ENCODE measurements at places on chromosomes 4 and X.

GRCh38 chr4:73777612-73778011 lies 37.2 kb downstream of the CXCL8 start:
- DNase-seq: no peak

DNA sequence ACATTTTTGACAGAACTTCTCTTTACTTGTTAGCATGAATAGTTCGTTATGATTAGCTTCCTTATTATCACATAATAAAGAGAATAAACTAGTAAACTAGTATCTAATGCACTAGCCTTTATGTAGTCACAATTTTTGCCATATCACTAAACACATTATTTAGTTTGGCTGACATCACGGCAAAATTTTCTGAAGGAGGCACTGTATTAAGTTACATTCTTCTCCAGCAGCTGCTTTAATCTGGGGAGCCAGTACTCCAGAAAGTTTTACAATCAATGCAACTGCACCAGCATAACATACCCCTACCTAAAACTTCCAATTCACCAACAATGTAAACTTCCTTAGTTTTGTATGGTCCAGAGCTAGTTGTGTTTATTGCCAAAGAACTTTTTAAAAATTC lies 87.8 kb downstream of the FIP1L1 start:
- DNase-seq: no peak

DNA sequence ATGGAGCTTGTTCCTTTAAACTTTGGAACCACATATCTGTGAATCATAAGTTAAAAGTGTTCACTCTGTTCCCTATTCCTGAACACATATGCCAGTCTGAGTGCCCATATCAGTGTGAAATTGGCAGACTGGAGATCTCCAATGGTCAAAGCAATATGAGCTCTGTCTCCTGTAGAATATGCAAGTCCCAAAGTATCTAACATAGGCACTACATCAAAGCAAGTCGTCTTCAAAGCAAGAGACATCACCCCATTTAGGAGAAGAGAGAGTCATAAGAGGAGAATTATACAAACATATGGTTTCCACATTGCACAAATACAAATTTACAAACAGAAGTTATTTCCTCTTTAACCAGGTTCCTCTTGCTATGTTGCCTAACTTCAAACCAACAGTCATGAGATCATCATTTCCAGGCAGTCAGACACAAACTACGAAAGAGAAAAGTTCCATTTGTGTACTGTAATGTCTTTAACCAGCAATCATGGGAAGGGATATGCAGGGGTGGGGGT lies 9.9 kb upstream of the GK start:
- no peak for DNase-seq

DNA sequence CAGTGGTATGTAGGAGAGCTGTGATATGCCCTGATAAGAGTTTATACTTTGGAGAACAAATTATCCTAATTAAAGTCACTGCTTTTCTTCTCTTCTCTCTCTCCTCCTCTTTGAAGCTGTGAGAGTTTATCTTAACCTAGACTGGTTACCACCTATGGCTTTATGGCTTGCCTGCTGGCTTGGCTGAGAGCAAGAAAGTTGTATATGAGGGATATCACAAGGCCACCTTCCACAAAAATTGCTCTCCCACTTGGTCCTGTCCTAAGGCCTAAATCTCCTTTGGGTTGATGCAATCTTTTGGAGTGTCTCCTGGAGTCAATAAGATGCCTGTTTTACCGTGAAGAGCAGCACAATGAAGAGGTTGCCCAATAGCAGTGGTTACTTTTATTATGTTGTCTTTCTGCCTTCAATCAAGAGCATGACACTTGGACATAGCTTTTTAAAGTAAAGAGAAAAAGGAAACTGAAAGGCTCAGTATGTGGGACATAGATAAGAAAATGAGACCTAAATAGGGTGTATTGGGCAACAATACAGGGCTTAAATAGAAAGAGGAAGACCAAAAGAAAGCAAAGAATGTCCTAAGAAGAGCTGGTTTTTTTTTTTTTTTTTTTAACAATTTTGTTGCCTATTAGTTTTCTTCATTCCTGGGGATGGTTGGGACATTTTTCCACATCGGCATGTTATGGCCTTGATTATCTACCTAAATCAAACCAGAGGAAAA lies 9.2 kb downstream of the GUCY1A1 start:
- no peak for DNase-seq

- no peak for DNase-seq
These were observed 730.8 kb upstream of the NDST4 start for GRCh38 chr4:115844180-115844579.

DNA sequence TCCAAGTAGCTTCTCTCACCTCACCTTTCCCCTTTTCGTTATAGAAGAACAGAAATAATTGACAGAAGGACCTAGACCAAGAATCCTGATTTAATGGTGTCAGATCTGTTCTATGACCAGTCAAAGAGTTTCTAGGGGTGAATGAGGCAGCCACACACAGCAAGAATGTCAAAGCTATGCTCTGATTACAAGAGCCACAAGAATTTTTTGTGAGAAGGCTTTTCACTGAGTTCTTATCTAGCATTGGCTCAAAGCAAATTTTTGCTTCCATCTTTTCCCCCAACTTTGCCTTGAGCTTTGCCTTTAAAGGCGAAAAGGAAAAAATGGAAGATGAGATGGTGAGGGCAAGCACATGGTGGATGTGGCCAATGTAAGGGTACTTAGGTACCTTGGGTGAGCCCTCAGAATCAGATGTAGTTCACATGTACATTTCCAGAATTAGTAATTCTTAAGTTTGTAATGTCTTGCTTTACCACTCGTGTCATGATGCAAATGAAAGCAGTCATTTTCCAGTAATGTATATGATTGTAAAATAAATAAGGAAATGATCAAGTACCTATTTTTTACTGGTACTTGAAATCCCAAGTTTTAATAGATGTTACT lies 23.5 kb downstream of the FMR1 start:
- no peak for DNase-seq

GRCh38 chr4:156443488-156443887 lies 489.8 kb upstream of the CTSO start:
- no peak for DNase-seq

DNA sequence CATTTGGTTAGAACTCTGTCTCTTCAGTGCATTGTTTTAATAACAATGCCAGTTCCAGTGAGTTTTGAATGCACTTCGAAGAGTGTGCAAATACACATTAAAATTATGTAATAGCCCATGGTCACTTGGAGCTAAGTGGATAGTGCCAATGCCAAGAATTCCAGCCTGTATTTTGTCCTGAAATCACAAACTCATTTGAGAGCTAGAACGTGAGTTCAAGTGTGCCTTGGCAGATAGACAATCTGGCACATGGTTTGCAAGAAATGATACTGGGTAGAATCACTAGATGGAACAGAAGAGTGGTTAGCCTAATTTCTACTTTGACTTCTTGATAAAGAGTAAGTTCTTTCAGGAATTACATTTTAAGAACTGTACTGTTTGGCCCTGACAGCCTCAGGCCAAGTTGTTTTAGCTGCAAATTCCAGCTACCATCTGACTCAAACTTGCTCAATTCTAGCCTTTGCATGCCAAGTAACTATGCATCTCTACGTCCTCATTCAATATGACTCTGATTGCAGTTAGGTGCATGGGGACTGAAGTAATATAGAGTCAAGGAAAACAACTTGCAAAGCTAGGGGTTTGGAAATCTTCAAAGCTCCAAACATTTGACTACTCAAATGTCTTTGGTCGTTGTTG lies 131.9 kb upstream of the SMIM31 start:
- DNase-seq: no peak

GRCh38 chrX:110218591-110218990 lies 99.3 kb downstream of the AMMECR1 start:
- DNase-seq: no peak

DNA sequence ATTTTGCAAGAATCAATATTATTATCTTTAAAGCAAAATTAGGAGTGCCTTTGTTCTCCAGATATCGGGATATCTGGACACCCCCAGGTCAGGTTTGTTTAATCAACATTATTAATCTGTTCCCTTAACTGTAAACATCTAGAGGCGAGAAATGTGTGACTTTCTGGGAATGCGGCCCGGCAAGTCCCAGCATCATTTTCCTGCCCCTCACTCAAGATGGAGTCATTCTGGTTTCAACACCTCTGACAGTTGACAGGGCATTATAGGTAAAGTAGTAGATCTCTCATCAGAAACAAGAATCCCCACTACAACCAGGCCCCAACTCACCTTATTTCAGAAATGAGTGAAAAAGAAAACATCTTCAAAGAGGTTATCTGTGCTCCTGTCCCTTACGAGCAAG lies 331.6 kb upstream of the ZFP42 start:
- no peak for DNase-seq

DNA sequence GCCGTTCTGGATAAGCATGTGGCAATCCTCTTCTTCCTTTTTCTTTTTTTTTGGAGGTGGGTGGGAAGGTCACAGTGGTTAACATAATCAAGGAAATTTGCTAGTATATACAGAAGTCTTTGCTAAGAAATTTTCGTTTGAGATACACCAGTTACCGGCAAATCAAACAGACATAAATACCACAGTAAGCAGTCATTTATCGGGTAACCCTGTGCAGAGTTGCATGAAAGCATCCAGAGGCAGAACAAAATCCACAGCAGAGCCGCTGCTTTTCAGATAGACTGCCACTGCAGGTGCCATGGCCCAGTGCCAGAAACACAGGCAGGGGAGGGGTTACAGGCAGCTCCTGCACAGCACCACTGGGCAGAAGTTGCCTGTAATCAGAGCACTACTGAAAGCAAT lies 179.1 kb upstream of the MAB21L2 start:
- no peak for DNase-seq

DNA sequence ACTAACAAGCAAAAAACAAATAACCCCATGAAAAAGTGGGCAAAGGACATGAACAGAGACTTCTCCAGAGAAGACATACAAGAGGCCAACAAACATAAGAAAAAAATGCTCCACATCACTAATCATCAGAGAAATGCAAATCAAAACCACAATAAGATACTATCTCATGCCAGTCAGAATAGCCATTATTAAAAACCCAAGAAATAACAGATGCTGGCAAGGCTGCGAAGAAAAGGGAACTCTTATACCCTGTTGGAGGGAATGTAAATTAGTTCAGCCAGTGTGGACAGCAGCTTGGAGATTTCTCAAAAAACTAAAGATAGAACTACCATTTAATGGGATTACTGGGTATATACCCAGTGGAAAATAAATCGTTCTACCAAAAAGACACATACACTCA lies 79.6 kb downstream of the MAPK10 start:
- DNase-seq: no peak

DNA sequence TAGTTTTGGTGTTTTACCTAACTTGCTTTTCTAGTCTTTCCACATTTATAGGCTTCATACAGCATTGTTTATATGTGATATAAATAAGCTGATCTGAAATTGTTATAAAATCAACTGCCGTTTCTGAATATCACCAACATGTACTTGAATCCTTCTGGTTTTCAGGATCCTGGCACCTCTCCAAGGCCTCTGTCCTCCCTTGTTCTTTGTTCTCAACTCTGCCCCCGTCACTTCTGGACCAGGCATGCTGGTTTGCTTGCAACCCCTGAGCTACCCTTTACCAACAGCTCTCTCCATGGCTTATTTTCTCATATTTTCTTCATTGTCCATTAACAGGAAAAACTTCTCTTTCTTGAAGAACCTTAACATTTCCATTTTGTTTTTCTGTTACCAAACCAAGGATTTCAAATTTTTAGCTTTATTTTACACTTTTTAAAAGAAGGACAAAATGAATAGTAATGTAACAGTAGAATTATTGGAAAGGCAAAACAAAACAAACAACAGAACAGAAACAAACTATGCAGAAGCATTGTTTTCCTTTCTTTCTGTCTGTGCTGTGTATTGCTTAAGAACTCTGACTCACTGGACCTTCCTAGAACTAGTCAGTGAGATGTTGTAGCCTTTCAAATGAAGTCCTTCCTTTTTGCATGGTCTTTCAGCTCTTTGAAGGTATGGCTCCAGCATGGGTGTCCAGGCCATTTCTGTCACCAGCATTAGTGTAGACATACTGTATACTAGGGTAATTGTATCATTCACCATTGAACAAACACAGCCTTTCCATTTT lies 44.8 kb downstream of the BANK1 start:
- no peak for DNase-seq

DNA sequence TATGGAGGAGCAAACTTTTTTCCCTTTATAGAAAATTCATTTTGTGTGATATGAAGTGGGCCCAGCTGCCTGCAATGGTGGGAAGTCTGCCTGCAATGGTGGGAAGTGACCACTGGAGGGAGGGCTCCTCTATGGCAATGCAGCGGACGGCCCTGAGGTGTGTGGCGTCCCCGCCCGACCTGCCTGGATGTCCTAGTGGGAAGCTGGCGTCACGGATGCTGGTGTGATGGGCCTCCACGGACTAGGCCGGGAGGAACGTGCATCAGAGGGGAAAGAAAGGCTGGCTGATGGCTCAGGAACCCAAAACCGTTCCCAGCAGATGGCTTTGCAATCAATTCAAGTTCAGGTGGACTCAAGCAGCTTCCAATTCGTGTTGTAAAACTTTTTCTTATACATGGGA lies 177.9 kb downstream of the AFAP1 start:
- DNase-seq: peak; percentile 18

DNA sequence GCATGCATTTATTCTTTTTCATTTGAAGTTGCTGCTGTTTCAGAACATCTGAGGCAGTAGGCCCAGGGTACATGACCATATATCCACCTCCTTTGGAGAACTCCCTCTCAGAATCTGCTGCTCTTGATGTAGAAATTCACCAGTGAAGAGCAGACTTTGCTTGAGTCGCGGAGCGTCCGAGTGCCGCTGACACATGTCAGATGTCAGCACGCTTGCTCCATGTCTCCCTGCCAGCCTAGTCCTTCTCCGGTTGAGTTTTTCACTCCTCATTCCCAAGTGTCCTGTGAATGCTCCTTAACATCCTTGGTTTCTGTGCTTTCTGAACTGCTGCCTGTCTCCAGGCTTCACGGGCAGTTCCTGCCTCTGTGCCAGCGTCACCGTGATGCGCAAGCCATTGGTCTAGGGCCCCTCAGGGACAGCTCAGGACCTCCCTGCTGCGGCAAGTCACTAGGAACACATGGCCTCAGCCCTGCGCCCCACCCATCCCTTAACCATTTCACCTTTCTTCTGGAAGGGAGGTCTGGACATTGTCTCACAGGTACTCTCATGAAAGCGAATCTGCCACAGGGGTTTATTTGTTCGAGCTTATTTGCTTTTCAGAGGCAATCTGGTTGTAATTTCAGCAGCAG lies 93.1 kb upstream of the RBPJ start:
- no peak for DNase-seq

DNA sequence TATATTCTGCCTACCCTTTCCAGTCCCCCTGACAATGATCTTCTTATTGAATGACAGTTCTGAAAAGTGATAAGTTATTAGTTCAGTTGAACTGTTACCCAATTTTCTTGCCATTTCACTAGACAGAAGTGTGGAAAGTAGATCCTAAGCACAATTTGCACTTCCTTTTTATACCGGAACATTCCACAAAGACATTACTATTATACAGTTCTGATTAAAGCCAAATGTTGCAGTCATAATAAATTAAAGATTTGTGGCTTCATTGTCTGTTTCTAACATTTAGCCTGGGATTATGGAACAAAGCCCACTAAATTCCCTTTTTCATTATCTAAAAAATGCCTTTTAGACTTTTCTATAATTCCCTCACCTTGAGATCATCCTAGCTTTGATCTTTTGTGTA lies 13.8 kb downstream of the SH3BGRL start:
- no peak for DNase-seq

- DNase-seq: no peak
These were observed 133.6 kb upstream of the S100G start for GRCh38 chrX:16516232-16516876.

- DNase-seq: no peak
These were observed 34.7 kb downstream of the NHS start for GRCh38 chrX:17409566-17410290.

Measured in CMK (cell line).